NCI-H1417 treated with DMSO at 0.1 percent for 48 hours (cell line): ENCODE measurements at places on chromosomes 1 and 21.

DNA sequence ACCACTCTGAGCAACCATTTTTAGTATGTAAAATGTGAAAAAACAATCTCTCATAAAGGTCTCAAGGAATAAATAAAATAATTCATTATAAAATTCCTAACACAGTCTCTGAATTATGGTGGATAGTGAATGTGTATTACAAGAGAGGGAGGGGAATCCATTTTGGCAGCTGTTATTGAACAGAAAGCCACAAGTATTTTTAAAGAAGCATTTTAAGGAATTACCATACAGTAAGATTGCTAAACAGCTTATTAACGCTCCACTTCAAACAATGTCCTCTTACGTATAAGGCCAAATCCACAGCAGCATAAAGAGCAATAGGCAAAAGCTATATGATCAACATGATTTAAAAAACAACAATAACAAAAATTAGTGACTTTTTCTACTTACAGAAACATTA is 18.4 kb downstream of the PIGK start:
- no peak for DNase-seq

- no peak for DNase-seq
These were observed 109.4 kb downstream of the KIF26B start for GRCh38 chr1:245264226-245264625.

- no peak for DNase-seq
These were observed 97.9 kb upstream of the RAB3GAP2 start for GRCh38 chr1:220370041-220370700.

- DNase-seq: no peak
These were observed 38.0 kb upstream of the PTGFRN start for GRCh38 chr1:116871779-116872146.

- DNase-seq: no peak
These were observed 161.3 kb downstream of the TSEN15 start for GRCh38 chr1:184212649-184213314.

DNA sequence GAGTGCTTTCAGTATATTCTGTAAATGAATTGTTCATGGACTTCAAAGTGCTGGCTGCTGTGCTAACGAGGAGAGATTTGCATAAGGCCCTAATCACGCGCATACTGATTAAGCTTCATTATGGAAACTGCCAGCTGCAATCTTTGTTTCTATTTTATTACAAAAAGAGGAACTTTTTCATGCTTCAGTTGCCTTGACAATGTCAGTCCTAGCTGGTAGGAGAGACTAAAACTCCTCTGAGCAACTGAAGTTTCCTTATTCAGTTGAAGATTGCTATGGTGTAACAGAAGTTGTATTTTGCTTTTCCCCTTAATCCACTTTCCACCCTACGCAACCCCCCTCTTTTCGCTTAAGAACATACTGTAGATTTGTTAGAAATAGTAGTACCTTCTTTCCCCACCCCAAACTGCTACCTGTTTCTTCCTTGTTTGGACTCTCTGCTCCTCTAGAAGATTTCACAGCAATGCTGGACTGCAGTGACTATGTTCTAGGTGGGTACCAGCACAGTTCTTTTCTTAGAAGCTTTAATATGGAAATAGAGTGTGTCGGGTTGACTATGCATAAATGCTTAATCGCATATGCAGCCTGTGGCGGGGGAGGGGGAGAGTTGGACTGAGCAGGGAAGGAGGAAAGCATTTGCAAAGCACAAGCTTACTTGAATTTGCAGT is 108.3 kb downstream of the POU2F1 start:
- DNase-seq: no peak

GRCh38 chr1:244028701-244029100 is 22.4 kb upstream of the ZBTB18 start:
- no peak for DNase-seq

DNA sequence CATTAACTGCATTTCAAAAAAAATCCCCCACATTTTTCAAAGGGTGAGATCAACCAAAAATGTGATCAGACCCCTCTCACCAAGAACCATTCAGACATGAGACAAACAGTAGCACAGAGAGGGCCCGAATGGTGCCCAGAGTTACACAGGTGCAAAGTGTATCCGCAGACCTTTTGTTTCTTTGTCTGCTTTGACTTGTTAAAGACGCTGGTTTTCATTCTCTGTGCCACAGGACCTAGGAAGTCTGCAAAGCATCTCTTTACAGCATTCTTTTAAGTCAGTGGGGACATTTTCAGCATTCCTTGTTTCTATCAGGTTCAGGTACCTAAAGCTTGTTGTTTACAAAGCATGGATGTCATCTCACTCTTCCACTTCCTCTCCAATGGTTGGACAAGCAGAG is 87.2 kb upstream of the MAP1LC3C start:
- DNase-seq: no peak

DNA sequence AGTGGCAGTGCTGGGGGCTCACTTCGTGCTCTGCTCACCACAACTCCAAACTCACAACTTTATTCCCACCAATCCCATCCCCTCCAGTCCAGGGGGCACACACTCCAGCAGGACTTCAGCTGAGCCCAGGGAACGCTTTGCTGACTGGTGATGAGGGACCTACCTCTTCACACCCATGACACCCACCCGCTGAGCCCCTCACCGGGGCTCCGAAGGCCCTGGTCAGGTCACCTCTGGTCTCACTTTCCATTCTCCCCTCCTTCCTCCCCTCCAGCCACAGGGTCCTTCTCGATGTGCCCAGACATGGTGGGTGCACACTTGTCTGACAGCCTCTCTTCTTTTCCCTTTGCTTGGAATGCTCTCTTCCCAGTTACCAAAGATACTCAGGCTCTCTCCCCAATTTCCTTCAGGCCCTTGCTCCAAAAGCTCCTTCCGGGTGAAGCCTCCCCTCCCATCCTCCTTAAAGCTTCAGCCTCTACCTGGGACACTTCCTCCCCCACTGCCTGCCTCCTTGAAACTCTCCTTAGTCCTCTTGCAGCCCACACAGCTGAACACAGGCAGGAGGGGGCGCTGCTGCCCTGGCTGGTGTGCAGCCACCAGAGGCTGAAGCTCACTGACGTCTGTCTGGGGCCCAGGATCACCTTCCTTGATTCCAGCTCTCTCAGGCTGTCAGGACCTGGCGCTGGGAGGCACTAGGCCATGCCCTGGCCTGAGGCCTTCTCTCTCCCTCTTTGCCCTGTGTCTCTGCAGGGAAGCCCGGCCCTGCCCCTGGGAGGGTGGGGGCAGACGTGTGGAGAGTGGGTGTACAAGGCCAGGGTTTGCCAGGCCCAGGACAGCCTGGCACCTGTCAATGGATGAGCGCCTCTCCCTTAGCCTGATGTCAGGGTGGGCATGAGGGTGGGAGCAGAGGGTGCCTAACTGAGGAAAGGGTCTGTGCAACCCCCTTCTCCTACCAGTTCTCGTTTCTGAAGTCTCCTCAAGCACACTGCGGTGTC is 1.6 kb downstream of the KCNE1 start:
- DNase-seq: no peak

DNA sequence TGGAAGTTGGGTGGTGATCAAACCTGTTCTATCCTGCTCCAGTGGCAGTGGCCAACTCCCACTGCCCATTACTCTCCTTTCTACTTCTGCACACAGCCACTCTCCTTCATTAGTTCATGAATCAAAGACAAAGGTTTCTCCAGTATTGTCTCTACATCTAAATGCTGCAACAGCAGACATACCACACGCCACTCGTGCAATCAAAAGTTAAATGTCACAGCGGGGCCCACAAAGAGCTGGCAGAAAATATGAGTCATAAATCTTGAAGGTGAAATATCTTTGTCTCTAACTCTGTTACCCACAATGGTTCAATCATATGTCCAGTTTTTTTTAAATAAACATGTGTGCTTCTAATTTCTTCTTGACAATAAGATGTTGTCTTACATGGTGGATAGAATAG is 13.3 kb downstream of the APCS start:
- DNase-seq: no peak

DNA sequence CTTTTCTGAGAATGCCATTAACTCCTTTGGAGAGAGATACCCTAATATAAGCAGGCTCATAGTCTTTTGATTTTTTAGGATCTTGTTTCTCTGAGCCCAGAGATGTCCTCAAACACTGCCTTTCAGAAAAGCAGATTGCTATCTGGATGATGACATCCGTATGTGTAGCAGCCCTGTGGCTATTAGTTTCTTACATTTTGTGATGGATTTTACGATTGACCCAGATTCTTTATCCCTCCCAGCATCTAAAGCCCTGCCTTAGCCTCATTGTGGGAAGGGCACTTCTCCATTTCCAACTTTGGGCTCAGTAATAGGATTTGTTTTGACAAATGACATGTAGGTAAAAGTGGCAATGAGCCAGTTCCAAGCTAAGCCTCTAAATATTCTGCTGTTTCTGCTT is 300.3 kb downstream of the TTLL7 start:
- DNase-seq: no peak
